ENCODE measurements at places on chromosomes 3 and 15.

DNA sequence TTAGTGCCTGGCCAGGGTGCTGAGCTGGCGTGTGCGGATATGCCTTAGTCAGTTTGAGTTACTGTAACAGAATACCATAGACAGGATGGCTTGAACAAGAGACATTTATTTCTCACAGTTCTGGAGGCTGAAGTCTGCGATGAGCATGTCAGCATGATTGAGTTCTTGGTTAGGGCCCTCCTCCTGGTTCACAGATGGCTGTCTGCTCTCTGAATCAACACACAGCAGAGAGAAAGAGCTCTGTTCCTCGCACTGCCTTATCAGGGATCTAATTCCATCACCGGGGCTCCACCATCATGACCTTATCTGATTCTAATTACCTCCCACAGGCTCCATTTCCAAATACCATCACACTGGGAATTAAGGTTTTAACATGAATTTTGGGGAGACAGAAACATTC, 386.6 kb upstream of the DPH6 start:
- DNase-seq = no peak

DNA sequence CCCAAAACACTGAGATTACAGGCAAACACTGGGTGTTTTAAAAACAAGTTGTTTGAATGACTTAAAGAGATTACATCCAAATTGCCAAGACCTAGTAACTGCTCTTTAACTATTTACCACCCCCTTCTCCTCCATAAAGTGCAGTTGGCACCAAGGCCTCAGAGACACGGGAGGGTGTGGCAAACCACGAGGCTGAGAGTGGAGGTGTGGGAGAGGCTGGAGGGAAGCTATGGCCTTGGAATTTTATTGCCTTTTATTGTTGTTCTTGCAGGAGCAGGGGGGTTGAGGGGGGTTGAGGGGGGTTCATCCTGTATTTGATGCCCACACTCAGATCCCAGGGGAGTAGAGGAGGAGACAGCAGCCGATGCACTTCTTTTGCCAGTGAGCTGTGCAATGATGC, 75.9 kb upstream of the CTDSPL start:
- DNase-seq = no peak

- DNase-seq = no peak
Measured at GRCh38 chr15:56883088-56883487, 35.4 kb upstream of the TCF12 start.

- no peak for DNase-seq
Measured at GRCh38 chr3:148106062-148106461, 591.6 kb upstream of the AGTR1 start.

- DNase-seq = no peak
Measured at GRCh38 chr3:18745472-18745871, 320.3 kb upstream of the SATB1 start.

- no peak for DNase-seq
Measured at GRCh38 chr15:91784973-91785709, 68.4 kb upstream of the SLCO3A1 start.

- DNase-seq = peak; percentile 77
Measured at GRCh38 chr15:59299929-59300617, 72.6 kb downstream of the MYO1E start.

GRCh38 chr15:39517122-39517855, 63.6 kb upstream of the THBS1 start:
- DNase-seq = no peak

DNA sequence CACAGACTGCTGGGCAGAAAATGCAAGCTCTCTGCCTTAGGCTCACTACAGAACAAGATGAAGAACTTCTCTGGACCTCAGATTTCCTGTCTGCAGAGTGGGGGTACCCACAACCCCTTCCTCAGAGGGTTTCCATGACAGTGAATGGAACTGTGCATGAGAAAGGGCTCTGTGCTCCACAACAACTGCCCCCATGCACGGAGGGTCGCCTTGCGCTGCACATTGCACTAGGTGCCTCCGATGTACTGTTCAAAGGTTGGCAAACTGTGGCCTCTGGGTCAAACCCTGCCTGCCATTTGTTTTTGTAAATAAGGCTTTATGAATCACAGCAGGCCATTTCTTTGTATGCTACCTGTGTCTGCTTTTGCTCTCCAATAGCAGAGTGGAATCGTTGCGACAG, 172.0 kb downstream of the RAB11A start:
- DNase-seq = no peak

DNA sequence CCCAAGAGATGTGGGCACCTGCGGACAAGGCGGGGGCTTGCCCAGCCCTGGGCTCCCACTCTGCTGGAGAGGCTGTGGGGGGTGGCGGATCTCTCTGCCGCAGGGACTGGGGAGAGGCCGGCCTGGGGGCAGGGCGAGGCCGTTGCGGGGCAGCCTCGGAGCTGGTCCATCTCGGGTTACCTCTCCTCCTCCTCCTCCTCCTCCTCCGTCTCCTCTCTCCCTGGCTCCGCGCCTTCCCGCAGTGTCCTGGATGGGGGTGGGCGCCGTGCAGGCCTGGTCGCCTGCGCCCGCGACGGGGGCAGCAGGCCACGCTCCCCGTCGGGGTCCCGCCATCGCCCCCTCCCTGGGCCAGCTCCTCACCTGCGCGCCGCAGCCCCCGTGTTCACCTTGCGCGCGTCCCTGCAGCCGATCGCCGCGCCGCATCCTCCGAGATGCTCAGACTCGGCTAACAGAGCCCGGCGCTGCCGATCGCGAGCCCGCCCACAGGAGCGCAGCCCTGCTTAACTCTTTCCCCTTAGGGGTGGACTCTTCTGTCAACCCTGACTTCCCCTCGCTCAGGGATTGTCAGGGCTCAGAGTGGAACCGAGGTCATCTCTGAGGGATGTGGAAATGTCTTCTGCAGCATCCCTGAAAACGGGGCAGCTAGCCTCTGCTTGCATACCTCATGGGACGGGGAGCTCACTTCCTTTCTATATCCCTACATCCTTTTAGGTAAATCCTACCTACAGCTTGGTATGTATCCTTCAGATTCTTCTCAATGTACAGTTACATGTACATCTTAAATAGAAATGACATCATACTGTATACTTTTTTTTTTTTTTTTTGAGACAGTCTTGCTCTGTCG, at the start of gene PRRT3:
Gene PRRT3, minus strand, starts transcription at position 447 of the 844 bp plus-strand sequence. CDS start 2,293 bp downstream, outside the sequence.
- peak; percentile 76 for DNase-seq

- DNase-seq = no peak
Measured at GRCh38 chr3:122919291-122919610, 108.3 kb downstream of the SEMA5B start.

DNA sequence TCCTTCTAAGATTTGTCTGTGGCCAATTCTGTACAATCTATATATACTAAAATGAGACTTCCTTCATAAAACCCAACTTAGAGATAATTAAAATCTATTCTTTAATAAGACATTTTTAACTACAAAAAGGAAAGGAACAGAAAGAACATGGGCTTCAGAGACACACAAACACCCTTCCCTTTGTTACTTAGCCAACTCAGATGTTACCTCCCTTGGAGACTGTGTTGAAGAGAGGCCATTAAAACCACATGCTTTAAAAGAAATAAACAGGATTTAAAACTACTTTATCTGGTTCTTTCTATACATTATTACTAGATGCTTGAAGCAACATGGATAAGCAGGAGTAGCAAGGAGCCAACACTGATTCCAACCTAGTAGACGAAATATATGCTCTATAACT, 42.0 kb downstream of the LRRFIP2 start:
- DNase-seq = no peak

GRCh38 chr15:59349680-59350420, 22.8 kb downstream of the MYO1E start:
- peak; percentile 45 for DNase-seq

DNA sequence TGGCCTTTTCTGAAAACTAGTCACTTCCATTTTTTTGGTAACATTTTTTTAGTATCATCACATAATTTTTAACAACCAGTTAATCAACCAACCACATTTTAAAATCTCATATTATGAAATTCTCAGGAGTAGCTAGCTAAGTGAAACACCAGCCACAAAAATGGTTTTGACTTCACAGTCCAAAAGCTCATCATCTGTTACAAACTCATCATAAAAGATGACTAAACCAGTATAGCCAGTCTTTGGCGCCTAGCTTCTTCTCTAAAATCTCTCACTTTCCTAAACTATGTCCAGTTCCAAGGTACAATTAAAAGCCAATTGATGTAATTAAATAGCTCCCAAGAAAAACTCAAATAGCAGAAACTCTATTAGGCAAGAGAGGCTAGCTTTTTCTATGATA, 88.2 kb upstream of the ZNF385D start:
- DNase-seq = no peak

DNA sequence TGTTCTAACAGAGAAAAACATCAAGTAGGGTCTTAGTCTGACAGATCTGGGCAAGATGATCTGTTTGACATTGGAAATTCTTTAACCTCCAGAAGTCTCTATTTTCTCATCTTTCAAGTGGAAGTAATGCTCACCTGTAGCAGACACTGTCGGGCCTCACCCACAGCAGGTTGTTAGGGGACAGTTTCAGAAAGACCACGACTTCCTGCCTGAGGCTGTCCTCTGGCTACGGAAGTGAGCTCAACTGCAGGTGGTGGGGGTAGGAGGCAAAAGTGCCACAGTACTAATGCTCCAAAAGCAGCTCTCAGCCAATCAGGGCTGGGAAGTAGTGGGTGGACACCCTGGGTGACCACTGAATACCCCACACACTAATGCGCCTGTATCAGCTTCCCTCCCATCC, 111.4 kb upstream of the TOPAZ1 start:
- DNase-seq = no peak

- no peak for DNase-seq
Measured at GRCh38 chr3:110773413-110773954, 298.1 kb upstream of the NECTIN3 start.

GRCh38 chr15:83567318-83567717, 86.6 kb upstream of the ADAMTSL3 start:
- no peak for DNase-seq

DNA sequence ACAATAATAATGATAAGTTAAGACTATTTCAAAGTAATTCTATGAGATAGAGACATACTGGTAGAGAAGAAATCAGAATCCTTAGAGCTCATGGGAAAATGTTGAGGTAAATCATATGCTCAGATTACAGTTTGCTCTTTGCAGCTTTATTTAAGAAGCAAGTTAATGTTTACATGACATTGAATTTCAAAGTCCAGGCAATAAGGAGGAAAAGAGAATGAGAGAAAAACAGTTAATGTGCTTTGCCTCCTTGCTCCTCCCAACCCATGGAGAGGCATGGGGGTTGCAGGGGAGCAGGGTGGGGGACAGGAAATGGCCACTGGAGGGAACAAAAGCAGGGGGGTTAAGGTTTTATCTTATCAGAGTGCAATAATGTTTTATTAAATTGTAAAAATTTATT, 42.2 kb upstream of the ZBTB38 start:
- DNase-seq = no peak

DNA sequence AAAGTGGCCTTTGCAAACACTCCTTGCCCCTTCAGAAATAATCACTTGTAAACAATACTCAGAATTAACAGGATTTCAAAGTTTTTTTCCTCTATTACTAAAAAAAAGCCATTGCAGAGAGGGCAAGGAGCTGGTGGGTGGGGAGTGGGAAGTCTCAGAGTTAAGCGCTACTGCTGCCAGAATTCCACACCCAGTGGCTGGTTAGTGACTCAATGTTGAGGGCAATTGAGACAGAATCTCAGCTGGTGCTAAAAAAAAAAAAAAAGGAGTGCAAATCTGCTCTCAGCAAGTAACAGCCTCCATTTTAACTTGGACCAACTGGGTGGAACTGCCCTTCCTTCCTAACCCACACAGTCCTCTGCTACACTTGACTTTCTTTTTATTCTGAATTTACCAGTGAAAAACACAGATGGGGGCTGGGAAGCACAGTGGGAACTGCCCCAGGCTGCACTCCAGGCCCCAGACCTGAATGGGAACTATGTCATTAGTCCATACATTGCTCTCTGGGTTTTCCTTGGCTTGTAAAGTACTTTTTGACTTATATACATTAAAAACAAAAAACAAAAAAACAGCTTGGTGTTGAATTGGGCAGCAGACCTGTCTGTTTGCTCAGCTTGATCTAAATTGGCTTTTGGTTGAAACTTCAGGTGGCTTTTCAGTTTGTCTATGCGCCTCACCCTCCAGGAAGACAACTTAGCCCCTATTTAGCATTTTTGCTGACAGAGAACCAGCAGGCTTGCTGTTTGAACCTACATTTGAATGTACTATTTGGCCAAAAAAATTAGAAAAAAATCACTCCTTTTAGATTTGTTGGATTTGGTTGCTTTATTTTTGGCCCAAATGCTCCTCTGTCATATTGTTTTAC, 357.8 kb upstream of the TBL1XR1 start:
- DNase-seq = no peak

DNA sequence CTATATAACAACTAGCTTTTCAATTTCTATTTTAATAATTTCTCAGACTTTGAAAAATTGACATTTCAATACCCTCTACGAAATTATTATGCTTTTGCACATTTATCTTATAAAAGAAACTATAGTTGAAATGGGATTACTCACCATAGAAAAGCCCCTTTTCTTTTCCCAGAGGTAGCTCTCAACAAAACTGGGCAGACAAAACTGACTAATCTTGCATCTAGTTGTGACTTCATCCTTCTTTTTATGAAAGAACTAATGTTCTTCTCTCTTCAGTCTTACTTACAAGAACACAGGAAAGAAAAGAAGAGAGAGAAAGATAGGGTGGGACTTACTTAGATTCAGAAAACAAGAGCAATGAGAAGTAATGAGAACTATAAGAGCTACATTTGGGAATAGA, 61.0 kb downstream of the GPR160 start:
- no peak for DNase-seq

DNA sequence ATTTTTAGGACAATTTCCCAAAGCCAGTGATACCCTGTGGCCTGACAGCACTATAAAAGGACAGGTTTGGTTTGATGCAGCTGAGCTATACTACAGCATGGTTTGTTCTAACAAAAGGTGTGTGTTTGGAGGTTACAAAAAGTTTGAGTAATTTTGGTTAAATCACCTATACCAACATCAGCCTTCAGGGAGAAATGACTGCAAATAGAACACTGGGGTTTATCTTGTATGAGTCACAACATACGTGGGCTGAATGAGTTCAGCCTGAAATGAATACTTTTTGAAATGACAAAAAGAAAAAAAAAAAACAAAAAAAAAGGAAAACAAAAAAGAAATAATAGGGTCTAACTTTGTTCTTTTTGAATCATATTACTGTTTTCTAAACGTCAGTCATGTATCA, 345.7 kb downstream of the CNTN3 start:
- no peak for DNase-seq

DNA sequence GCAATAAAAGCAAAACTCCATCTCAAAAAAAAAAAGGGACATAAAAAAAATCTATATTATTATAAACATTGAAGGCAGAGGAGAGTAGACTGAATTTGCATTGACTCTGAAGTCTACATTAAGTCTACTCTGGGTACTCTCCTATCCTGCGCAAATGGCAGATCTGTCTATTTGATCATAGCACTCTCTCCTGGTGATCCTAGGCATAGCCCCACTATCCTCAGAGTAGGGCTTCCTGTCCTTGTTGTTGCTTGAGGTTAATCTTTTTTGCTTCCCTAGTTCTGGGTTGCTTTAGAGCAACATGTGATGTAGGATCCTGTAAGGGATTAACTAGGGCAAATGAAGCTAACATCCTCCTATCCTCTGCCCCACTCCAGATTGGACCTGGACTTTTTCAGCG, 82.1 kb upstream of the LRRFIP2 start:
- DNase-seq = no peak

DNA sequence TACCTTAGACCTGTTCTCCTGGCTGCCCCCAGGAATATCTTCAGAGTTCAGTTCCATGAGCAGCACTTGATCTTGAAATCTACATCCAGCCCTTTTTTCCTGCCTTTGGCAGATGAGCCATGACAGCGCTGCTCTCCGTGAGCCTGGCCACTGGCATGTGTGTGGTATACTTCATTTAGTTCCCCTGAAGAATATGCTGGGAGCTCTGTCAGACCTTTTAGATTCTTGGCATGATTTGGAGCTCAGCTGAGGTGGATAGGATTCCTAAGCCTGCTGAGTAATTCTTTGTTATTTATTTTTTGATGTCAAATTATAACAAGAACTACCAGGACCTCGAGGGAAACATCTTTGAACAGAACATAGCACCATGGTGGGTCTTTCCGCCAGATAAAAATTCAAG, 121.7 kb downstream of the EDEM1 start:
- DNase-seq = no peak

Measured in stimulated activated CD8-positive, alpha-beta memory T cell treated with anti-CD3 and anti-CD28 coated beads, Interleukin-4, amount 100 ng/mL, for 48 hours (primary cell).